ENCODE measurements at places on chromosomes 6 and 20. TPM values are rescaled to one million over a fixed set of nuclear protein-coding genes. Genes with fewer than 3 reads are reported as not detected.

BMP7 gene
- polyA plus RNA-seq = 2.4 TPM

ANGPT4 gene
- polyA plus RNA-seq = 0.34 TPM

PCSK2 gene
- 0.18 TPM for polyA plus RNA-seq

PAX1 gene
- 35.6 TPM for polyA plus RNA-seq

DEK gene
- 71.6 TPM for polyA plus RNA-seq

TENT5A gene
- 4.7 TPM for polyA plus RNA-seq

EGFL8 gene
- 31.9 TPM for polyA plus RNA-seq

DNA sequence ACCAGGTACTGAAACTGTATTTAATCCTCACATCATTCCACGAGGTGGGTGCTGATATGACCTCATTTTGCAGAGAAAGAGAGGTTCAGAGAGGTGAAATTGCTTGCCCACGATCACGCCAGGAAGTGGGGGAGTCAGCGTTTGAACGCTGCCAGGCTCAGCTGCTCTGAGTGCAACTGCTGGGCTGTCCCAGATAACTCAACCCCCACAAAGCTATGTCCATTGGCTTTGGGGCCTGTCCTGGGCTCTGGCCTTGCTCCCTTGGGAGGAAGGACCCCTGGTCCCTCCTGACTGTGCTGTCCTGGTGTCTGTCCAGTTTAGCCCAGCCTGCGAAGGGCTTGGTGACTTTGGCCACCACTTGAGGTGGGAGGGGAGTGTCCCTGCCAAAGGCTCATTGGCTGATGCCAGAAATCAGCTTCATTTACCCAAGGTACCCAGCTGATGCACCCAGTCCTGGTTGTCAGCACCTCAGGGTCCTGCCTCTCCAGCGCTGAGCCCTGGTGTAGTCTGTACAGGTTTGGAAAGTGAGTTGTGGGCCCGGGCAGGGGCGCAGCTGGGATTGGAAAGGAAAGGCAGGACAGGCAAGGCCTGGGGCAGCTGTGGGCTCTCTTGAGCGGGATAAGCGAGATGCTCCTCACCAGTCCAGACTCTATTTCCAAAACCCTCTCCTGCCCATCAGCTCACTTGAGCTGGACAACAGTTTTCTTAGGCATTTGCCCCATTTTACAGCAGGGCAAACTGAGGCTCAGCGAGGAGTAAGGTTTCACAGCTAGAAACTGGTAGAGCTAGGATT lies 38.5 kb downstream of the SUN5 start:
- no peak for DNase-seq

- no peak for DNase-seq
Observed at GRCh38 chr6:133341607-133342158, 100.5 kb downstream of the EYA4 start.

DNA sequence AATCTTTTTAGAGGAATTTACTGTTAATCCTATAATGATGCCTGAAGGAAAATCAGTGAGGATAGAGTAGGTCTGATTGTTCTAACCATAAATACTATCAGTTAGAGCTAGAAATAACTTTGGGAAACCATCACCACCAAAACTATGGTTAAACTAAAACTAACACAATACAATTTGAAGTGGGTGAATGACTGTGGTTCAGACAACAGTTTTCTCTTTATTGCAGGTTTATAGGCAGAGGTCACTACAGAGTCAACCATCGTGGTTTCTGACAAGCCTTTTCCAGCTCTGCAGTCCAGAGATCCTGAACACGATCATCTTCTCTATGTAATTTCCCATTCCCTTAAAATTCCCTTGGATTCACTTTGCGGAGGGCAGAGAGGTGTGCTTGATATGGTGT lies 134.3 kb downstream of the IBTK start:
- no peak for DNase-seq

DNA sequence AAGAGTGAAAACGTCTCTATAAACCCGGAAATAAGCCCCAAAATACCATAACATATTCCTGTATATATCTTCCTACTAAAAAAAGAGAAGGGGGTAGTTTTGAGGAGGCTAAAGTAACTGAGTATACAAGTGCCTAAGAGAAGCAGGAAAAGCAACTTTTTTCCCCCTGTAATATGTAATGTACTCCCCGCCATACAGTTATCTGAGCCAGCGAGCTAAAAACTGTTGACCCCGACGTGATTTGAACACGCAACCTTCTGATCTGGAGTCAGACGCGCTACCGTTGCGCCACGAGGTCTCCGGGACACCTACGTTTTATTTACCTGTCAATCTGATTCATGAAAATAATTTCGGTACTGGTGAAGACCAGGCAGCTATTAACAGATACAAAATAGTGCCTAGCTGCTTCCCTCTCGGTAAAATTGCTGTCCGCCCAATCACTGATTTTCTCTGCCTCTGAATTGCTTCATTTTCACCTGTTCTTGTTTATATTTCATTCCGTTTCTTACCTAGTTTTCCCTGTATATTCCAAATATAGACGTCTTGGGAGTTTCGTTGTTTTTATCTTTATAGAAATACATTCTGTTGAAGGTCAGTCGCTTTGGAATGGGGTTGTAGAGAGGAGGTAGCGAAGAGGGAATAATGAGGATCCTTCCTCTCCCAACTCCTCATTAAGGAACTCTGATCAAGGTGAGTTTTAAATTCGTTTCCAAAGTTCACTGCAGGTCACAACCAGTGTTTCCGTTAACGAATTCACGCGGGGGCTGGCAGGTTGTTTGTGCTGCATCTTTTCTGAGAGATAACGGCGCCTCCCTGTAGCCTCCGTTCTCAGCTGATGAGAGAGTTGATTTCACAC lies 33.6 kb upstream of the BTN3A2 start:
- no peak for DNase-seq

DNA sequence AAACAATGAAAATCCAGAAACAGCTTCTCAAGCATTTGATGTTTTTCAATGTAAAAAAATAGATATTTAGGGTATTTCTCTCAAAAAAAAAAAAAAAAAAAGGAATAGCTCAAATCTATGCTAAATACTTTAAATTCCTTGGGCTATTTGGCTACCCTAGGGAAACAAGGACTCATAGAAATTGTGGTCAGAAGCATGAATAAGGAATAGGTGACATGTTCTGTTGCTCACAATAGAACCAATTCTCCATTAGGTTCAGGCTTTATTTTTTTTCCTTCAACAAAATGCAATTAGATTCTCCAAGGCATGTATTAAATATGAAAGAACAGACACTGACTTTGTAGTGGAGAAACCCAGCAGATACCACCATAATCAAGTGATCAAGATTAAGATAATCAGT lies 904.3 kb upstream of the FLRT3 start:
- DNase-seq = no peak

- DNase-seq = no peak
Observed at GRCh38 chr6:4983322-4983721, 20.5 kb downstream of the RPP40 start.

DNA sequence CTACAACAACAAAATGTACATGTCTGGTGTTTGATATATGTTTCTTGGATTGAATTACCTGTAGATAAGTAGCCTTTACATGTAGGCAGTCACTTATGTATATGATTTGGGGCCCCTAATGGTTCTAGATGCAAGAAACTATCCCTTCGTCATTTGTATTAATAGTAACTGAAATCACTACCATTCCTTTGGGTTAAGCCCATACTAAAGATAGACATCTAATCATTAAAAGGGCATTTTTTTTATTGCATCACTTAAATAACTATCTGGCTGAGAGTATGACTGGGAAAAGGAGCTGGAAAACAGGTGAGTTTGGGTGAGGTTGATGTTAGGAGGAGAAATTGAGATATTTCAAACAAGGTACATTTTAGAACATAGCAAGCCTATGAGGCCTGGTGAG lies 213.5 kb upstream of the PLN start:
- no peak for DNase-seq

DNA sequence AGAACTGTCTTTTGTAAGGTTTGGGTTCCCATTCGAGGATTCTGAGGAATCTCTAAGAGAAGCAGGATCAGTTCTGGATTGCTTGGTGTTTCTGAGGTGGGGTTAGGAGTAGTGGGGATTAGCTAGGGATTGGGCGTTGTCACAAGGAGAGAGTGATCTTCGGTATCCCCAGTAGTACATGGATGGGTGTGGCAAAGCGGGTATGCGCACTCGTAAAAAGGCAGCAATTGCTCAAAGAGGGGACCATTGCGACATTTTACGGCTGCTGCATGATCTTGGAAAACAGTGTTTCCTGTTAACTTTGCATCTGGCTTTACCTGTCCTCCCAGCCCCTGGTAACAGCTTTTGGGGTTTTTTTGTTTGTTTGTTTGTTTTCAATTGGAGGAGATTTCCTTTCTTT lies 9.7 kb upstream of the ZSCAN9 start:
- no peak for DNase-seq

GRCh38 chr20:20017844-20018185 lies 653 bp downstream of the NAA20 start:
- DNase-seq = no peak

DNA sequence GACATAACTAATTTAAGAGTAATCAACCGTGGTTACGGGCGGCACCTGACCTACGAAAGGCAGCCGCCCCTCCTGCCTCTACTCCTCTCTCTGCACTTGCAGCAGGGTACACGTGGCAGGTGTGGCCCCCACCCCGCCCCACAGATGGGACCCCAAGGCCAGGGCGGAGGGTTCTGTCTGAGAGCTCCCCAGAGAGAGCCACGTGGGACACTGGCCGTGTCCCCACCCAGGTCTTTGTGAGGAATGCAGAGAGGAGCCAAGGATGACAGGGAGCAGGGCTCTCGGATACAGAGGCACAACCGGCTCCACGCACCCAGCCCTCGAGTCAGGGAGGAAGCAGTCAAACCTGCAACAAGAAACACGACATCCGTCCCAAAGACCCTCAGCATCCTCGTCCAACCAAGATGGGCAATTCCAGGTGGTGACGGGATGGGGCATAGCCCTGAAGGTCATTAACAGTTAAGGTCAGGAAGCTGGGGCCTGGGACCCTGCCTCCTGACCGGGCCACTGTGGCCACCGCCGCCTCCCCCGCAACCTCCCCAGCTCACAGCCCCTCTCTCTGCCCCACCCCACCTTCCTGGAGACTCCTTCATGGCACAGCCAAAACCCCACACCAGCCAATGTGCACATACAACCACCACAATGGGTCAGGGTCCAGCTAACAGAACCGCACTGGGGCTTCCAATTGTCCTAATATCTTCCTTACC lies 47.1 kb downstream of the TAF4 start:
- no peak for DNase-seq
